Prostate gland (tissue), 2 donors: ENCODE measurements at places on chromosomes 6 and 20.
A peak's percentile ranks its signal among the peaks of the same experiment; 100 is the strongest.

- H3K27me3 ChIP-seq, result no peaks in the 10 kb centered on the region
- H3K27ac ChIP-seq, result no peak overlapping the region
- H3K36me3 ChIP-seq, result no peaks in the 10 kb centered on the region
Measured at GRCh38 chr6:110563711-110564110, 87.3 kb upstream of the SLC22A16 start.

GRCh38 chr6:35498422-35499067 is 1.7 kb upstream of the TEAD3 start:
- H3K27me3 ChIP-seq, result no peaks in the 10 kb centered on the region
- no peaks in the 10 kb centered on the region for H3K36me3 ChIP-seq
- DNase-seq, result no peak
- H3K4me1 ChIP-seq, result peaks cover 18% of the 10 kb centered on the region
- peak overlapping the region; percentile 97 for H3K4me3 ChIP-seq
- peak overlapping the region; percentile 98 for H3K27ac ChIP-seq

GRCh38 chr6:4435981-4436445 is 300.6 kb upstream of the ECI2 start:
- H3K4me1 ChIP-seq, result no peaks in the 10 kb centered on the region
- no peaks in the 10 kb centered on the region for H3K27me3 ChIP-seq
- no peak for DNase-seq
- H3K36me3 ChIP-seq, result no peaks in the 10 kb centered on the region
- no peak overlapping the region for H3K27ac ChIP-seq
- no peak overlapping the region for H3K4me3 ChIP-seq

DNA sequence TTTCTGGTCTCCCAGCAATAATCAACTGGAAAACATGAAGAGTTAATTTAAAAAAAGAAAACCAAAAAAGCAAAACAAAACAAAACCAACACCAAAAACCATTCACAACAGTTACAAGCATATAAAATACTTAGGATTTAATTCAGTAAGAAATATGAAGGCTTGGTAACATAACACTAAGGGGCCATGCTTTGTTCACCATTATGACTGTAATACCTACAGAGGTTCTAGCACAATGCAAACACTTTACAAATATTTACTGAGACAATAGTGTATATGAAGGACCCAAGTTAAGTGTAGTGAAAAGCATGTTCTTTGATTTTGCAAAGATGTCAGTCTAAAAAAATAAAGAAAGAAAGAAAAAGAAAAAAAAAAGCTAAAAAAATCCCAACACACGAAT is 109.8 kb upstream of the EMILIN3 start:
- no peak for DNase-seq
- H3K4me3 ChIP-seq, result no peak overlapping the region
- H3K36me3 ChIP-seq, result no peaks in the 10 kb centered on the region
- no peaks in the 10 kb centered on the region for H3K4me1 ChIP-seq

DNA sequence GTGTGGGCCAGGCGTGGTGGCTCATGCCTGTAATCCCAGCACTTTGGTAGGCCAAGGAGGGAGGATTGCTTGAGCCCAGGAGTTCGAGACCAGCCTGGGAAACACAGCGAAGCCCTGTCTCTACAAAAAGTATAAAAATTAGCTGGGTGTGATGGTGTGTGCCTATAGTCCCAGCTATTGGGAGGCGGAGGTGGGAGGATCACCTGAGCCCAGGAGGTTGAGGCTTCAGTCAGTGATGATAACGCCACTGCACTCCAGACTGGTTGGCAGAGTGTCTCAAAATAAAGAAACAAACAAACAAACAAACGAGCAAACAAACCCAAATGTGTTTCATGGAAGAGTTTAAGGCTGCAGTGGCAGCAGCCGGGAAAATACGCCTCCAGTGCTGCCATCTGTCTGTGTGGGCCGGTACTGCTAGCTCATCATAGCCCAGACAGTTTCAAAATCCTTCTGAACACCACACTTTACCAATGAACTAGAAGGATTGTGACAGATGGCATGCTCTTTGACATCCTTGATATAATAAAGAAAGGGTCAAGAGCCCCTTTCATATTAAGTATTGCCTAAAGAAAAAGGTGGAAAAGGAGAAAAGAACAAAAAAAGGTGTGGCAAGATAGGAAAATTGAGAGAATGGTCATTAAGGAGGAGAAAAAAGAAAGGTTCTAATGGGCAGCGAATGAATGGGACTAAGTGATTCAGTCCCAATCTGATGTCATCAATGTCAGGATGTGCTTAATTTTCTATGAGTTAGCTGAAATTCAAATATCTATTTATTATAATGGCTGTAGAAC is 298.6 kb downstream of the SYNE1 start:
- no peaks in the 10 kb centered on the region for H3K4me1 ChIP-seq
- no peaks in the 10 kb centered on the region for H3K27me3 ChIP-seq
- H3K4me3 ChIP-seq, result no peak overlapping the region
- no peak for DNase-seq
- no peak overlapping the region for H3K27ac ChIP-seq

DNA sequence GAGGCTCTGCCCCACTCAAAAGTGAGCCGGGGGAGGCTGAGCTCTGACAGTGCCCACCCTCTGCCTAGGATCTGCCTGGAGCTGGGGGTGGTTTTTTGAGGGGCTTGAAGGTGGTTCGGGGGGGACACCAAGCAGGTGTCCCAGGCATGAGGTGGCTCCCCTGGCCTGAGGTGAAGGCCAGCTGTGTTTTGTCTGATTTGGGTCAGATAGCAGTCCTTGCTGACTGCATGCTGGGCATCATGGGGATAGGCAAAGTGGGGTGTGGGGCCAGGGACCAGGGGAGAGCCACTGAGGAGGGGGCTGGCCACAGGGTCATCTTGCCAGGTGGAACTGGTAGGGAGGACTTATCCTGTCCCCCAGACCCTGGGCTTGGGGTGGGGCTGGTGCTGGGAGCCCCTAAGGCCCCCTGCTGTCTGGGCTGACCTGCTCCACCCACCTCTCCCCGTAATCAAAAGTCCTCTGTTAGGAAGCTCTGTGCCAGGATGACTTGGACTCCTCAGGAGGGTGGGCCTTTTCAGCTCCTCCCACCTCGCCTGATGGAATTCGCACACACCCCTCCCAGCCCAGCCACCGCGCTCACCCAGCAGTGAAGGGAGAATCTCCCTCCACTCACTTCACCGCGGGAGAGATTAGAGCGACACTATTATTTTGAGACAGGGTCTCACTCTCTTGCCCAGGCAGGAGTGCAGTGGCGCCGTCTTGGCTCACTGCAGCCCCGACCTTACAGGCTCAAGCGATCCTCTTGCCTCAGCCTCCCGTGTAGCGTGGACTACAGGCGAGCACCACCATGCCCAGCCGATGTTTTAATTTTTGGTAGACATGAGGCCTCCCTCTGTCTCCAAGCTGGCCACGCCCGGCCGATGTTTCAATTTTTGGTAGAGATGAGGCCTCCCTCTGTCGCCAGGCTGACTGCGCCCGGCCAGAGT is 1.5 kb upstream of the COL9A3 start:
- no peak overlapping the region for H3K27ac ChIP-seq
- H3K36me3 ChIP-seq, result peaks cover 8% of the 10 kb centered on the region
- peaks cover 6% of the 10 kb centered on the region for H3K4me1 ChIP-seq
- peaks cover 12% of the 10 kb centered on the region for H3K27me3 ChIP-seq

DNA sequence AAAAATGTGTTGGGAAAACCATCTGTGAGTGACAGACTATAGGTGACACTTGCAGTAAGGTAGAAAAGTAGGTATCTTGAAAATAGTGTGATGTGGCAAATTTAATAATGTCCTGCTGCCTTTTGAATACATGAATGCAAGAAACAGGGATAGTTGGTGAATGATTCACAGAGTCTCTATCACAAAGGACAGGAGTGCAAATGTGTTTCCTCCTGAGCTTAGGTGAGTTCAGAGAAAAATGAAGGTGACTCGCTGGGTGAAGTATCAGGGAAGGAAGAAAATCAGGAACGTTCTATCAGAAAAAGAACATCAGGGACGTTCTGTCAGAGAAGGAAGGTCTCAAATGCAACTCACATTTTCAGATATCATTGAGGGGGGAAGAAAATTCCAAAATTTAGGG is 557.8 kb upstream of the SLC35B3 start:
- H3K27me3 ChIP-seq, result no peaks in the 10 kb centered on the region
- H3K36me3 ChIP-seq, result no peaks in the 10 kb centered on the region
- DNase-seq, result no peak

DNA sequence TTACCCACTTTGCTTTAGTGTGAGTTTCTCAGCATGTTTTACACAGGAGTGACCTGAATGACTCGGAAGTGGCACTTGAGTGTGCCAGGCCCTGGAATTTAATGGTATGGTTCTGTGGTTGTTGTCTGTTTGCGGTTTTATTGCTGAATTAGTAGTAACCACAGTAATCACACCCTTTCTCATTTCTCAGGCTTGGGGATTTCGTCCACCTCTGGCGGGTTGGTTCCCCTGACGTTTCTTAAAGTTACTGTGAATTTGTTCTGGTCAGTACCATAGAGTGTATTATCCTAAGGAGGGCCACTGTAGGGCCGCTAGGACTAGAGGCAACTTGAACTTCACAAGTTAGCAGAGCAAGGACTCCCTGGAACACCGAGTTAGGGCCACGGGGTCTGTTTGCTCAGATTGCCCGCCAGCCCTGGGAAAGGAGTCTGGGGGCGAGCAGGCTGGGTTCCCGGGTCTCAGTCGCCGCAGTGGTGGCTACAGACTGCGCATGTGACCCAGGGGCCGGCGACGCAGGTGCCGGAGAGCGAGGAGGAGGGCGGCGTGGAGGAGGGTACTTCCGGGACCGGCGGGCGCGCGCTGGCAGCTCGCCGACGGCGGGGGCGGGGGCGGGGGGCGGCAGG is 546 bp upstream of the KLHL32 start:
- H3K27ac ChIP-seq, result peak overlapping the region; percentile 80
- H3K36me3 ChIP-seq, result no peaks in the 10 kb centered on the region
- peak overlapping the region; percentile 50 for H3K4me3 ChIP-seq
- no peak for DNase-seq
- H3K4me1 ChIP-seq, result no peaks in the 10 kb centered on the region

DNA sequence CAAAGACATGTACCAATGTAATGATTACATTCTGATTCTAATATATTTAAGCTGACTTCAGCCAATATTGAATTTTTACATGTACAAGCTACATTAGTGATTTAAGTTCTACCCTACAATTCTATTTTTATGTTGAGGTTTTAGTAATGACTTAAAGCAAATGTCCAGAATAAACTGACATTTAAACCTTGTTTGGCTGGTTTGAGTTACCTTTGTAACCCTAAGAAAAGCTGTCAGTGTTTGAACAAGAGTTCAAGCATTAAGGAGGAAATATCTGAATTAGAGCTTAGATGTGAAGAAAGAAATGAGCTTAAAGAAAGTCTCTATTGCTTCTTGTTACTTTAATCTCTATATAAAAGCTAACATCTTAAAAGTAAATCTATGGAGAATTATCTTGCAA is 710.6 kb upstream of the EPHA7 start:
- no peaks in the 10 kb centered on the region for H3K27me3 ChIP-seq
- no peaks in the 10 kb centered on the region for H3K4me1 ChIP-seq
- no peaks in the 10 kb centered on the region for H3K36me3 ChIP-seq
- DNase-seq, result no peak
- no peak overlapping the region for H3K27ac ChIP-seq

GRCh38 chr6:17032988-17033634 is 68.7 kb upstream of the STMND1 start:
- no peak overlapping the region for H3K4me3 ChIP-seq
- no peaks in the 10 kb centered on the region for H3K4me1 ChIP-seq
- H3K36me3 ChIP-seq, result no peaks in the 10 kb centered on the region
- H3K27ac ChIP-seq, result no peak overlapping the region

- no peak overlapping the region for H3K4me3 ChIP-seq
- no peaks in the 10 kb centered on the region for H3K27me3 ChIP-seq
- no peak for DNase-seq
- H3K36me3 ChIP-seq, result no peaks in the 10 kb centered on the region
- H3K27ac ChIP-seq, result no peak overlapping the region
- no peaks in the 10 kb centered on the region for H3K4me1 ChIP-seq
Measured at GRCh38 chr6:53647462-53648094, 18.0 kb downstream of the KLHL31 start.

- H3K36me3 ChIP-seq, result no peaks in the 10 kb centered on the region
- H3K27ac ChIP-seq, result peak overlapping the region; percentile 86
- H3K4me1 ChIP-seq, result peaks cover 3% of the 10 kb centered on the region
- DNase-seq, result no peak
- H3K27me3 ChIP-seq, result no peaks in the 10 kb centered on the region
Measured at GRCh38 chr6:16240589-16241320, 2.4 kb downstream of the GMPR start.

DNA sequence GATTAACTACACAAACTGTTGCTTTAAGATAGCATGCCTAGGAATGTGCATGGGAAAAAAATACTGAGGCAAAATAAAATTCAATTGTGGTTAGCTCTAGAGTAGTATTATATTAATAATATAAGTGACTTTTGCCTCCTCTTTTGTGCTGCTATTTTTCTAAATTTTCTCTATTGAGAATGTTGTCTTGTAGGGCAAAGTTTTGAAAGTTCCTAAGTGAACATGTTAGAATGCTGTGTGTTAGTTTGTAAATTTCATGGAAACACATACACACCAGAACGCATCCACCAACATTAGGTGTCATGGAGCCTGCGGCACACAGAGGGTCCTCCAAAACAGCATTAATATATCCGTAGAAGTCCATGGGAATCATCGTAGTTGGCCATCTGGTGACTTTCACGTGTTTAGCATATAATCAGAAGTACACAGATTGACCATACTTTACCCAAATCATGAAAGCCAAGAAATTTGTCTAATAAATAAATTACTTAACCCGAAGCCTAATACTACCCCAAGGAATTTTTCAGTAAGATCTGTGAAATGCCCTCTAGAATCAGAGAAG is 25.6 kb downstream of the ARHGAP18 start:
- no peak for DNase-seq
- no peaks in the 10 kb centered on the region for H3K4me1 ChIP-seq
- H3K36me3 ChIP-seq, result no peaks in the 10 kb centered on the region
- no peaks in the 10 kb centered on the region for H3K27me3 ChIP-seq
- no peak overlapping the region for H3K27ac ChIP-seq

- no peak overlapping the region for H3K4me3 ChIP-seq
- H3K4me1 ChIP-seq, result no peaks in the 10 kb centered on the region
- DNase-seq, result no peak
- H3K36me3 ChIP-seq, result no peaks in the 10 kb centered on the region
- H3K27ac ChIP-seq, result peak overlapping the region; percentile 52
- H3K27me3 ChIP-seq, result no peaks in the 10 kb centered on the region
Measured at GRCh38 chr6:129491436-129491835, 218.5 kb downstream of the ARHGAP18 start.

DNA sequence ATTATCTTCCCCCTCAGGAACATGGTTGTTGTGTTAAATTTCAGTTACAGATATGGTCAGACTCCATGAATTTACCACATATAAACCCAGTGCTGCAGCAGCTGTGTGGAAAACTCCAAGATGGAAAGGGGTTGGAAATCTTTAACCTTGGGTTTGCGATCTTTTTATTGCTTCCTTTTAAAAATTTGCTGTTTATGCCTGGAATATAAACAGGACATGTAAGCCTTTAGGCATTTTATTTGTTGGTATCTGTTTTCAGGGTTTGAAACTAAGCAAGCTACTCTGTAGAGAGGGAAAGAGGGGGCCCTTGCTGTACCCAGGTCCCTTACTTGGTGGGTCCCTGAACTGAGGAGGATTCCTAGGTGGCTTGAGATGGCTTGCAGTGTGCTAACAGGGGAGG is 778 bp downstream of the PKIG start:
- no peaks in the 10 kb centered on the region for H3K27me3 ChIP-seq
- peak overlapping the region; percentile 74 for H3K27ac ChIP-seq
- no peaks in the 10 kb centered on the region for H3K36me3 ChIP-seq
- no peaks in the 10 kb centered on the region for H3K4me1 ChIP-seq
